Posterior vena cava (tissue), 2 donors: ENCODE measurements at places on chromosomes 4 and X. TPM values are rescaled to one million over a fixed set of nuclear protein-coding genes. Genes with fewer than 3 reads are reported as not detected.

DNA sequence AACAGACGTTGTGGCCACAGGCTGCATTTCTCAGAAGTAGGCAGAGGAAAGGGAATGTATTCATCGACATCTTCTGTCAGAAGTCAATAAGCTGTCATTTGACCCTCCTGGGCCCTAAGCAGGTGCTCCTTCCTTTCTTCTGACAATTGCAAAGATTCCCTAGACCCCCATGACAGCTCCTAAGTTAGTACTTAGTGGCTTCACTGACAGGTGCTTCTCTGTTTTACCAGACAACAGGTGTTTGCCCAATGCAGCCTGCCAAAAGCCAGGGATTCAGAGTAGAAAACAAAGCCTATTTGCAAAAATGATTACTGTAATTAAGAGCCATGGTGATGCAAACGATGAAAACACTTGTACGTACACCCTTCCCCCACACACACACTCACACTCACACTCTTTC, 7.5 kb upstream of the FGF5 start:
- no peak for DNase-seq

GRCh38 chr4:69894186-69894585, 34.2 kb upstream of the SULT1E1 start:
- DNase-seq, result no peak

DNA sequence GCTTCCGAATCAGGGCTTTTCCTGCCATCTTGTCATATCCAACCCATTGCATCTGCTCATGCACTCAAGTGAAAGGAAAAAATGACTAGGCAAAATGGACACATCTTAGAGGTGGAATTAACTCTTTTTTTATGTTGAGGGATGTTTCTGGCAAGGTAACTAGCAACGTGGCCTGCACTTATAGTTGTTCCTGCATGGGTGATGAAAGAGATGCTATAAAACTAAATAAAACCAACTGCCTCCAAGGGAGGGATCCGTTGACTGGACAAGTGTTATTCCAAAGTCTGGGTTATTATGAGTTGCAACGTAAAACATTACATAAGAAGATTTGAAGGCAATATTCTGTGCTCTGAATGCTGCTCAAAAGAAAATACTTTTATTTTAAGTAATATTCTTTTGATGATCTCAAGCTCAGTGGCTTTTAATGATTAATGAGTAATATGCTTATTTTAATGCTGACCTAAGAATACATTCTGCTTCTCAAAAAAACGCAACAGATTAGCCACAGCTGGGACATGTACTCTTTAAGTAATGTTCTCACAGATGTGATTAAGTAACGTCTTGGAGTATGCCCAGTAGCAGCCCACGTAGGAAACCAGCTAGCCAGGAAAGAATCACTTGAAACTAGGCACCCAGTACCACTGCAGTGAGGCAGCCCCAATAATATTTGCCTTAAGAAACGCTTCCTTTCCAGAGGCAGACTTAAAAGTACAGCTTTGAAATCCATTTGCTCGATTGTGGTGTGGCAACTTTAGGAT, 27.4 kb downstream of the KLF3 start:
- no peak for DNase-seq

Gene TRIM61
- 0.90 TPM for total RNA-seq

DNA sequence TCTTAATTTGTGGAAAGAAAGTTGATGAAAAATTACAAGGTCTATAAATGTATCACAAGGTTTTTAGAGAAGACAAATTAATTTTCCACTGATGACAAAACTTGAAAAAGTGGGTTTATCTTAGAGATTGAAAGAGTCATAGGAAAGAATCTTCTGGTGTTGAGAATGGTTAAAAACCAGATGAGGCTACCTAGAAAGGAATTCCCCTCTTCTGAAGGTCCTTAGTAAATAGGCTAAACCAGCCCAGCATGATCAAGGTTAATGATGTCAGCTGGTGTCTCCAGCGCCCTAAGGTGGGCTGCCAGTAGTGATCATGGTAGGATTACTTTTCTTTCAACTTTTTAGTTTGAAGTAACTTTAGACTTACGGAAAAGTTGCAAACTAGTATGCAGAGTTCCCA, 71.8 kb upstream of the PGRMC2 start:
- no peak for DNase-seq

GRCh38 chrX:115388879-115389278, 99.4 kb downstream of the LUZP4 start:
- no peak for DNase-seq

Gene XPNPEP2
- total RNA-seq, result 11.3 TPM
